ENCODE measurements at places on chromosomes 4 and X. TPM values are rescaled to one million over a fixed set of nuclear protein-coding genes. Genes with fewer than 3 reads are reported as not detected.

NDNF gene
- 61.8 TPM for polyA plus RNA-seq

PAGE4 gene
- 1.4 TPM for polyA plus RNA-seq

PDZD11 gene
- 64.0 TPM for polyA plus RNA-seq

CLDN24 gene
- polyA plus RNA-seq, result 0.46 TPM

ETDB gene
- polyA plus RNA-seq, result not detected

SSX2 gene
- not detected for polyA plus RNA-seq

PHOX2B gene
- polyA plus RNA-seq, result 0.14 TPM
